ENCODE measurements at places on chromosomes 7 and 10.
A peak's percentile ranks its signal among the peaks of the same experiment; 100 is the strongest.

DNA sequence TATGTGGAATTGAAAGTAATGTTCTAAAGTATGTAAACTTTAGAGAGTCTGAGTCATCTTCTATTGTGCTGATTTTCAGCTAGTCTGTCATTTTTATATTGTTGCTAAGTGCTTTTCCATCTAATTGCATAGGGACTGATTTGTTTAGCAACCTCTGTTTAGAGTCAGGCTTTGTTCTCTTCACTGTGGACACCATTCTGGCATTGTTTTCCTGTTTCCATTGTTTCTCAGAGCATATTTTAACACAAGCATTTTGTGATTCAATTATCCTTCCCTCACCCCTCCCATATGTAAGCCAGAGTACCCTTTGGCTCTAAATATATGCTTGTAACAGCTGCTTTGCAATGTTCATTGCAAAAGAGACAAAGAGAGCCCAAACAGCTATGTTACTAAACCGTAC, 748.4 kb upstream of the PHF14 start:
- DNase-seq = no peak

- DNase-seq = peak; percentile 99
Measured at GRCh38 chr10:80459047-80459865, 5.1 kb downstream of the TSPAN14 start.

DNA sequence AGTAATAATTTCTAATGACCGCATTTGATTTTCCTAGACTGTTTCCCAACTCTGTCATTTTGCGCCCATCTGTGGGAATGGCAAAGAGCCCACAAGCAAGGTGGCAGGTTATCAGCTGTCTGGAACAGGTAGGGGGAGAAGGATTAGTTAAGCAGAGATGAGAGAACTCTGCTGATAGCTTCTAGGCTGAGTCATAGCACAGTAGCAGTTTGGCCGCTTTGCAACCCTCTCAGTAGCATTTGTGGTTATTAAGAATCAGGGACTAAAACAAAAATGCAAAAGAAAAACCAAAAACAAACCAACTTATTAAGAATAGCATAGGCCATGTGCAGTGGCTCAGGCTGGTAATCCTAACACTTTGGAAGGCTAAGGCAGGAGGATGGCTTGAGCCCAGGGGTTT, 602.7 kb upstream of the SORCS1 start:
- no peak for DNase-seq

GRCh38 chr7:41973202-41973730, 263.7 kb downstream of the GLI3 start:
- DNase-seq = no peak

GRCh38 chr7:129746857-129747529, 135.5 kb downstream of the NRF1 start:
- DNase-seq = no peak

DNA sequence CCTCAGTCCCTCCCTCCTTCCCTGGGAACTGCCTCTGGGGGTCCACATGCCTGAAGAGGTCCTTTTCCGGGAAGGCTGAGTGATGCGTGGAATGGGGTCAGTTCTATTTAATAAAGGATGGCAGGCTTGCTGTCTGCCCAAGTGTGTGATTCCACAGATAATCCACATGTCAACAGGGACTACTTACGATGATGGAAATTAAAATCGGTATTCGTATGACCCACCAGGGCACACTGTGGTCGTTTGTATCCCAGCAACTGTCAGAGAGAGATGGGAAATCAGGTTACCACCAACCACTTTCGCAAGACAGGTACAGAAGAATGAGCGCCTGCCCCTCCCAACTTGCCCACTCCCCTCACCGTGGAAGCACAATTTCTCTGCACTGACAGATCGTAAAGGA, 110.3 kb downstream of the VIPR2 start:
- no peak for DNase-seq

- DNase-seq = no peak
Measured at GRCh38 chr10:114257498-114257897, 18.4 kb downstream of the VWA2 start.

GRCh38 chr7:110400411-110400810, 690.5 kb upstream of the LRRN3 start:
- no peak for DNase-seq

DNA sequence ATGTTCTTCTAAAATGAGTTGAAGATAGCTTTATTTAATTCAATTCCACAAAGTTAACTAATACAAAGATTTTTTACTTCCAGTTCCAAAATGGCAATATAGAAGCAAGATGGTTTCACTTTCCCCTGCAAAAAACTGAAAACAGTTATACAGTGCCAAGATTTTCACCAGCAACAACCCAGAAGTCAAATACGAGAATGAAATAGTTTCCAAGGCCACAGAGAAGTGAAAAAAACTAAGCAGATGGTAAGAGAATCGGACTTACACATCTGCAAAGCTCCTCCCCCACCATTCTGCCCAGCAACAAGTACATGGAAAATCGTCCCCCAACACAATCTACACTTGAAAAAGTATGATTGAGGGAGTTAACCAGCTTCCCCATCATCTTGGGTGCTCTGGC, 30.3 kb upstream of the KEL start:
- no peak for DNase-seq

- DNase-seq = no peak
Measured at GRCh38 chr10:11783558-11783865, 39.6 kb upstream of the PROSER2 start.

GRCh38 chr7:138924501-138925225, 56.5 kb downstream of the KIAA1549 start:
- no peak for DNase-seq

GRCh38 chr7:100358027-100358856, at the start of gene PILRB:
TSS of gene PILRB (plus strand) at chr7:100358117. CDS start at chr7:100358303, 186 bp downstream.
- no peak for DNase-seq

- no peak for DNase-seq
Measured at GRCh38 chr7:4948402-4948801, 10.6 kb downstream of the MMD2 start.

GRCh38 chr7:144452064-144452463, 48.6 kb upstream of the NOBOX start:
- no peak for DNase-seq

- DNase-seq = no peak
Measured at GRCh38 chr10:60171436-60172013, 218.2 kb downstream of the ANK3 start.

DNA sequence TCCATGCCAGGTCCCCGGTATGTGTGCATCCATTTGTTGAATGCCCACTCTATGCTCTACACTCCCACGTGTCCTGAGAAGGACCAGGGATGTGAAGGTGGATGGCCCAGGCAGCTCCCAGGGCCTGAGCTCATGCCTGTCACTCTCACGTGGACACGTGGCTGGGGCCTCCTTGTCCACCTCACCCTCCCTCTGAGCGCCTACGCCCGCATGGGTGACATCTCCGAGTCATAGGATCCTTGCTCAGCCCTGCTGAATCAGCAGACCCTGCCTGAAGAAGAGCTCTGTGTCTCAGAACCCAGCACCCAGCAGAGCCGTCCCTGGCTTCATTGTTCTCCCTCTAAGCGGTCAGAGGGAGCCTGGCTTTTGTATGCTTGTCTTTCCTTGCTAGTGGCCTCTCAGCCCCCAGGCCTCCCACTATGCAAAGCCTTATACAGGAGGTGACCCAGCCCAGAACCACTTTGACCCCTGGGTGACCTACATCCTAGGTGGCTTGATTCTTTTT, 107.9 kb upstream of the PPIF start:
- DNase-seq = peak; percentile 34

- no peak for DNase-seq
Measured at GRCh38 chr10:118763202-118763988, 8.6 kb upstream of the CACUL1 start.

DNA sequence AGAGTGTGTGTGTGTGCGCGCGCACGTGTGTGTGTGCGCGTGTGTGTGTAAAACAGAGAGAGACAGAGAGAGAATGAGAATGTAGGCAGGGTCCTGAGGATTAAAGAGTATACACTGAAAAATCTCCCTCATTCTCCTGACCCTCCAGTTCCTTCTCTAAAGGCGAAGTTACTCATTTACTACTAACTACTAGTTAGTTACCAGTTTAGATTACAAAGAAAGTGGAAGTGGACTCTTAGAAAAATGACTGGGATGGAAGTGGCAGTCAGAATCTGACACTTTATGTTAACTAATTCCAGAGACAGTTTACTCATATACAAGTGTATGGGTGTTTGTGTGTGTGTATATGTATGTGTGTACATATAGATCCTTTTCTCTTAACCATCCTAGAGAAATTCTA, 146.5 kb upstream of the LRRN3 start:
- no peak for DNase-seq

GRCh38 chr10:122276611-122277208, 5.6 kb downstream of the BTBD16 start:
- DNase-seq = no peak

- DNase-seq = no peak
Measured at GRCh38 chr10:68007356-68007755, 67.7 kb downstream of the HERC4 start.

DNA sequence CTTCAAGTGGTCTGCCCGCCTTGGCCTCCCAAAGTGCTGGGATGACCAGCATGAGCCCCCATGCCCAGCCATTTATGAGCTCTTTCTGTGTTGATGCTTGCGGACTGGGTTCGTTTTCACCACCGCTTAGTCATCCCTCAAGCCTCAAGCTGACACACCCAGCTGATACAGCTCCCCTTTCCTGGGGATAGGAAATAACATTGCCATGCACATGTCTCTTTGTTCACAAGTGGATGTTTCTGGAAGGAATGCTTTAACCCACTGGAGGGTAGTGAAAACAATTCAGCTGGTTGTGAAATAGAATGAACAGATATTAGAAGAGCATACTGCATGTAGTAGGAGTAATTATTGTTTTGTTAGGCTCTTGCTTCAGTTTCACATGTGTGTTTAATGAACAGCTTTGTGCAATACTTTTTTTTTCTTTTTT, 8.5 kb upstream of the METTL27 start:
- DNase-seq = peak; percentile 80

- no peak for DNase-seq
Measured at GRCh38 chr10:69403066-69403465, 13.7 kb downstream of the TACR2 start.

- no peak for DNase-seq
Measured at GRCh38 chr10:6398399-6398798, 181.7 kb downstream of the PRKCQ start.

GRCh38 chr10:119541459-119542356, 811 bp downstream of the RGS10 start:
- peak; percentile 44 for DNase-seq

DNA sequence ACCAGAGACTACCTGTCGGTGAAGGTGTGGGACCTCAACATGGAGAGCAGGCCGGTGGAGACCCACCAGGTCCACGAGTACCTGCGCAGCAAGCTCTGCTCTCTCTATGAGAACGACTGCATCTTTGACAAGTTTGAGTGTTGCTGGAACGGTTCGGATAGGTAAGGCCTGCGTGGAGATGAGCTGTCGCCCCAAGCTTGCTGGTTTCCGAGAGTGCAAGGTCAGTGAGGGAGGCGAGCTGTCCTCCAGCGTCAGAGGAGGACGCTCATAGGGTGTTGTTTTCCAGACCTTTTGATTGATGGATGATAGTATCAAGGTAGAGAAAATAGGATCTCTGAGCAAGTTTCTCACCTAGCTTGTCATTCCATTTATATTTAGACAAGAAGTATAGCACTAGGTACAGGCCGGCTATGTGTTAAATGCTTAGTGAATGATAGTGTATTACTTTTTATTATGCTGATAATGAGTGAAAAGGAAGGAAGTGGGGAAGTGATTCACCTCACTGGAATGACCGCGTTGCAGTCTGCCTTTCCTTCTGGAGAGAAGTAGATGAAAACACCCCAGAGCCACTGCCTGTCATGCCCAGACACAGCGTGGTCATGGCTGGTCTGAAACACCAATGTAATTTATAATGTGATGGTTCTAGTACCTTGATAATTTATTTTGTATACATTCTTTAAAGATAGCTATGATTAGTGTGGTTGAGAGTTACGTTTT, 33.9 kb downstream of the BNIP3 start:
- no peak for DNase-seq

- no peak for DNase-seq
Measured at GRCh38 chr7:32217341-32218153, 147.3 kb upstream of the PDE1C start.

GRCh38 chr7:84548366-84549365, 354.1 kb upstream of the SEMA3A start:
- DNase-seq = no peak

DNA sequence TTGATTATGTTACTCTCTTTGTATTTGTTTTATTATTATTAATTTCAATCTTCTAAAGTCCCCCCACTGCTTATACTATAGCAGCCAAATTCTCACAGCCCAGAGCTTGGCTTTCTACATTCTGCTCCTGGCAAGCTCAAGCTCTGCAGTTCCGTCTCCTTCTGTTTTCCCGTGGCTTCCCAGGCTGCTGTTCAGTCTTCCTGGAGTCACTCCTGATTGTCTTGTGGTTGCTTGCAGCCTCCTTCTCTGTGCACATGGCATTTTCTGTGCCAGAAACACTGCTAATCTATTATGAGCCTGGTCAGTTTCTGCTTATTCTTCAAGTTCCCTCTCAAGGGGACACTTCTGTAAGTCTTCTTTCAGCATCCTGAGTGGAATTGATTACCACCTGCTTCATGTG, 533.7 kb upstream of the IGFBP3 start:
- no peak for DNase-seq
